ENCODE measurements at places on chromosomes 3 and 15. TPM values are rescaled to one million over a fixed set of nuclear protein-coding genes. Genes with fewer than 3 reads are reported as not detected.

The GOLGA8J gene
- 0.20 TPM for total RNA-seq

The GOLGA6D gene
- total RNA-seq, result not detected

The GHSR gene
- not detected for total RNA-seq

The NOP10 gene
- total RNA-seq, result 157 TPM

The C3orf20 gene
- 0.24 TPM for total RNA-seq

The ITIH3 gene
- 0.12 TPM for total RNA-seq

The SLC25A36 gene
- 17.5 TPM for total RNA-seq

The LRRK1 gene
- 14.2 TPM for total RNA-seq

The TMEM158 gene
- 3.5 TPM for total RNA-seq

The TEX55 gene
- not detected for total RNA-seq

The CLDN18 gene
- not detected for total RNA-seq

The FETUB gene
- total RNA-seq, result not detected

The SNURF gene
- total RNA-seq, result 3.9 TPM

The SNRPA1 gene
- 44.5 TPM for total RNA-seq

The GABRA5 gene
- total RNA-seq, result 0.24 TPM

The RTP1 gene
- not detected for total RNA-seq

The SLC28A1 gene
- total RNA-seq, result not detected

The NOX5 gene
- 0.44 TPM for total RNA-seq

The GNB5 gene
- 11.8 TPM for total RNA-seq

The PTPN9 gene
- total RNA-seq, result 13.6 TPM

The ATP13A5 gene
- total RNA-seq, result 0.12 TPM

The GOLGA6C gene
- not detected for total RNA-seq

The ADGRG7 gene
- total RNA-seq, result not detected

The COL6A6 gene
- 0.08 TPM for total RNA-seq

The GOLGA6A gene
- total RNA-seq, result 0.08 TPM

The SATB1 gene
- 7.9 TPM for total RNA-seq

The AGBL1 gene
- not detected for total RNA-seq

The HRH1 gene
- total RNA-seq, result 4.2 TPM

The ITIH1 gene
- total RNA-seq, result 0.12 TPM

The LMAN1L gene
- total RNA-seq, result not detected

The CNTN4 gene
- total RNA-seq, result 0.68 TPM

The ALPK3 gene
- 5.5 TPM for total RNA-seq

The CACNA2D3 gene
- 7.0 TPM for total RNA-seq

The P2RY1 gene
- total RNA-seq, result 20.5 TPM

The GOLGA8S gene
- 0.24 TPM for total RNA-seq

The DUOXA1 gene
- total RNA-seq, result 131 TPM

The HCLS1 gene
- total RNA-seq, result 5.1 TPM

The GTF2A2 gene
- 61.5 TPM for total RNA-seq

The DNASE1L3 gene
- total RNA-seq, result 2.7 TPM

The FBN1 gene
- 6.9 TPM for total RNA-seq

The RSRC1 gene
- total RNA-seq, result 16.9 TPM

The PTH1R gene
- total RNA-seq, result 0.28 TPM

The SENP8 gene
- 1.8 TPM for total RNA-seq

The HDAC11 gene
- 15.9 TPM for total RNA-seq

The RARRES1 gene
- total RNA-seq, result 14.9 TPM

The A4GNT gene
- not detected for total RNA-seq

The FAM3D gene
- 134 TPM for total RNA-seq

The RNF111 gene
- total RNA-seq, result 21.0 TPM

The ALS2CL gene
- total RNA-seq, result 55.7 TPM

The VGLL3 gene
- 1.6 TPM for total RNA-seq

The STRIT1 gene
- total RNA-seq, result not detected

The AADAC gene
- 0.44 TPM for total RNA-seq

The LDHAL6B gene
- total RNA-seq, result not detected

The UBAP1L gene
- total RNA-seq, result 1.8 TPM

The LRRIQ4 gene
- not detected for total RNA-seq

The GOLGA8G gene
- total RNA-seq, result not detected

The CXCR6 gene
- total RNA-seq, result 0.28 TPM

The SPESP1 gene
- 0.52 TPM for total RNA-seq

The SLC22A14 gene
- 0.24 TPM for total RNA-seq
